AG09309 (cell line): ENCODE measurements at places on chromosomes 12 and 14.

DNA sequence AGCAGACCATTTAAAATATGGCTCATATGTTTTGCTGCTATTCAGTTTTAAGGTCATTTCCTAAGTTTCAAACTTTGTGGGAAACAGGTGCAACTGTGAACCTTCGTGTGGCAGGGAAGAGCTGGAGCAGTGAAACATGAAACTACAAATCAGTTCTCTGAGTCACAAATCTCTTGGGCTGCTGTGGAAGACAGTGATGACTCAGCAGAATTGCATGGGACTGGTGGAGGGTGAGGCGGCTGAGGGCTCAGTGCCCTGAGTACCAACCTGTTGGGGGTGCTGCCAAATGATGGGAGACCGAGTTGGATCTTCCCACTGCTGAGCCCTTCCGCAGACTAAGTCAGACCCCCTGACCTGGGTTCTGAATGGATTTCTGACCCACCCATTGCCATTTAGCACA is 8.4 kb upstream of the CALM1 start:
- no peak for DNase-seq

DNA sequence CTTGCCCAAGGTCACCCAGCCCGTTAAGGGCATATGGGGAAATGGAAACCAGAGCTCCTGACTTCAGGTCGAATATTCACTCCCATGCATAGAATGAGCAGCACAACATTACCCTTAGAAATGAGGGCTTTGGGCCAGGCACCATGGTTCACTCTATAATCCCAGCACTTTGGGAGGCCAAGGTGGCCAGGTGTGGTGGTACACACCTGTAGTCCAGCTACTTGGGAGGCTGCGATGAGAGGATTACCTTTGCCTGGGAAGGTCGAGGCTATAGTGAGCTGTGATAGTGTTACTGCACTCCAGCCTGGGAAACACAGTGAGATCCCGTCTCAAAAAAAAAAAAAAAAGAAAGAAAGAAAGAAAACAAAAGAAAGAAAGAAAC is 341.0 kb upstream of the TMPO start:
- DNase-seq = no peak

DNA sequence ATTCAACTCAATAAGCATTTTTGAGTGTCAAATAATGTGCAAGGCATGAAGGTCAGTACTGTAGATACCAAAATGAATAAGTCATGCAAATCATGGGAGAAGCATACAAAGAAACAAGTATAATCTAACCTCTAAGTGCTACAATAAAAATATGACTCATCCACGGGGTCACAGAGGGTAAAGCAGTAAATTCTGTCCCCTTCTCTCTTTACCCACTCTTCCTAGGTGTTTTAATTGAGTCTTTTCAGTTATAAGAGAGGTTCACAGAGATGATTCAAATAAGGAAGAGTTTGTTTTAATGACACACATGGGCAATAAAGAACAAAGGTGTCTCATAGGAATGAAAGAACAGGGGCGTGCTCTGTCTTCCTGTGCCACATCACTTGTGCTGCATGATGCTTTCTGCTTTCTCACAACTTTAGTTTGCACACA is 71.5 kb upstream of the DAAM1 start:
- DNase-seq = no peak

DNA sequence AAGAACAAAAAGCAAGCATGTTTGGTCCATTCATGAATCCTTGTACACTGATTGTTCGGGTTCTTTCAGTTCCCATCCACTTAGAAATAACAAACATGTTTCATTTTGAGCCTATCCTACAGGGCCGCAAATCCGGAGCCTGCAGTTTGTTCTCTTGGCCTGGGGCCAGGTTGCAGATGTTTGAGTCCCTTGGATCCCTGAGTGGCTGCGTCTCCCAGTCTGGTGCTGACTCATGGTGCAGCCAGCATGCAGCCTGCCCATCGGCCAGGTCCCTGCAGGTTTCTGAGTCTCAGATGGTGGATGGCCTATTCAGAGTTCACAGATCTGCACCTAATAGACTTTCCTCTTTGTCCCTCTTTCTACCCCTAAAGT is 1.9 kb upstream of the DYNC1H1 start:
- peak; percentile 41 for DNase-seq

DNA sequence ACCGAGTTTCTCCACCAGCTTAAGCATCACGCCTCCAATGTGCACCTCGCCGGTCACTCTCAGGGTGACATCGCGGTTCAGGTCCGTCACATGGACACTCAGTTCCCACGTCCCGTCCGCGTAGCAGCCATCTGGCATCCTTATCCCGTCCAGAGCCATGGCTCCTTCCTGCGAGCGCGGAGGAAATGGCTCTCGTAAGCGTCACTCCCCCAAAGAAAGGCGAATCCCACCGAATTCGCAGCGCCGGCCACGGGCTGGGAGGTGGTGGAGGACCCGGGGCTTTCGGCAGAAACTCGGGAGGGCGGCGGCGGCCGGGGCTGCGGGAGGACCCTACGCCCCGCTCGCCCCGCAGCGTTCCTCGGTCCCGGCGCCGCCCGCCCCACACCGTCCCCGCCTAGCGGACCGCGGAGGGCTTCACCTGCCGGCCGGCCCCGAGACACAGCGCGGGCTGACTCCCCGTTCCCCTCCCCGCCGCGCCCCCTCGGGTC is 396 bp downstream of the FERMT2 start:
- no peak for DNase-seq
